ENCODE measurements at places on chromosomes 3 and 15.

DNA sequence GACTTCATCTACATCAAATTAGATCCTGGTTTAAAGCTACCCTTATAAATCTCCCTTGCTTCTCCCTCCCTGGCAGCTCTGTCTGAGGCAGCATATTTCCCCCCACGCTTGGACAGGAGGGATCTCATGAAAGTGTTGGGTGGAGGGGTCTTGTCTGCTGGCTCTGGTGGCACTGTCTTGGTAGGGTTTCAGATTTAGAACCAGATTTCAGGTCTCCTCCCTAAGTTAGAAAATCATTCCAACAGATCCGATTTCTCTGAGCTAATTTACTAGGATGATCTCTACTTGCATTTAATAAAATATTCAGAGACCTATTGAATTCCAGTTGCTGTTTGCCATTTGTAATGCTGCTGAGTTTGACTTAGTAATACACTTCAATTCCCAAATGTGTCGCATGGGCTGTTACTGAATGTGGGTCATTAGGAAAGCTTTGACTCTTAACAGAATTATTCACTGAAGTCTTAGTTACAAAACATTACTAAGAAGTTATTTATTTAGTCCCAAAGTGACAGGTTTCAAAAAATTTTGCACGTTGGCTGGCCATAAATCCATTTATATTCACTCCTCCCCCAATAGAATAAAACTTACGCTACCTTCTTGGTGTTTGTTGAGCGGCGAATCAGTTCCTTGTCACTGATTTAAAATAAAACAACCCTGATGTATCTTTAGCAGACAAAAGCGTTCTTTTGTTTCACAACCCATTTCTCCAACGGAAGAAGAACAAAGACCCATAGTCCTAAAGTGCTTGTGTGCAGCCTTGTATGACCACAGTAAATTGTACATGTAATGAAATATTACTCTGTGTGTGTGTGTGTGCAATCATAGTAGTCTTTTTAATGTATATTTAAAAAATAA is 84.5 kb downstream of the TRAK1 start:
- no peak for DNase-seq

DNA sequence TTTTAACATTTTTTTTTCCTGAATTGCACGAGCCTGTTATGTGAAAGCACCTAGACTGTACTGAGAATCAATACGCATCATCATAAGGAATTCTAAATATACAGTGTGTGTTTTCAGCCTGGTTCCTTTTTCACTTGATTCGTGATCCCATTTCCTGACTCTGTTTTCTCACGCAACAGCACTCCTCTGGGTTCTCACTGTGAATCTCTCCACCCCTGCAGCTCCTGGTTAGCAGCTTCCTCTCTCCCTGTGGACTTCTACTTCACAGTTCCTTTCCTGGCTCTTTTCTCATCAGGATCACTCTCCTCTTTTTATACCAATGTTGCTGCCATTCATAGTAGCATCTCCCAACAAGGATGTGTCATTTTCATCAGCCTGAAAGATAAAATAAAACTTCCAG is 297.2 kb downstream of the CADM2 start:
- DNase-seq = no peak

DNA sequence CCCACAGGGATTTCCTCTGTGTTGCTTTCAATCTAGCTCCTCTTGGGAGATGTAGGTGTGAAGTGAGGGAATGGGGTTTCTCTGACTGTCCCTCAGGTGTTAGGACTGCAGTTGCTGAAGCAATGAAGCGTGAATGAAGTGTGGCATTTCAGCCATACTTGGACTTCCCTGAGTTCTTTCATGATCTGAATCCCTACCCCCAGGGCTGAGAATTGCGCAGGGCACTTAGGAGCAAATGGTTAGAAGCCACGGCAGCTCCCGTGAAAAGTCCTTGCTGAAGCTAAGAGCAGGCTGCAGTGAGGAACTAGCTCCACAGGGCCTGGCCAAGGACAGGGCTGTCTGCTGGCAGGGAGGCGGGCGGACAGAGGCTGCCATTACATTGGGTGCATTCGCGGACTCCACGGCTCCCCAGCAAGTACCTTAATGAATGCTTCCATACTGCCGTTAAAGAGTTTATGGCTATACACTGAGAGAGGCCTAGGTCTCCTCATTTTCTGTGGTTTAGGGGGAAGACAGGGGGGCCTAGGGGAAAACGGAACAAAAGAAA is 69.0 kb upstream of the RAD18 start:
- DNase-seq = no peak

- DNase-seq = peak; percentile 45
These were observed 187.1 kb downstream of the PDE8A start for GRCh38 chr15:85168642-85169173.
